ENCODE measurements at places on chromosomes 16 and 17.

DNA sequence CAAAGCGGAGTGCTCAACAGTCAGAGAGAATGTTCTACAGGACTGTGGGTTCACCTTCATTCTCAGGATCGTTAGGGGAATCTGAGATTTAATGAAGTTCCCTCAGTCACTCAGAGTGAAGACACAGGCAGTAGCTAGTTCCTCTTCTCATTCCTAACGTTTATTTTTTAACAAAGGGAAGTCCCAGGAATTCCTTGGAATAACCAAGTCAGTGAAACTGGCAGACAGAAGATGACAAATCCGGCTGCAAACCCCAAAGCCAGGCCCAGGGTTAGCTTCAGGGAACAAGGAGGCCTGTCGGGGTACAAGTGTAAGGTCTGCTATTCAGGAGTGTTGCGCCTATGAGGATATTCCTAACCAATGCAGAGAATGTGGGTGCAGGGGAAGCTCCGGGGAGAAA lies 42.0 kb downstream of the COTL1 start:
- DNase-seq, result no peak

GRCh38 chr16:80019395-80019794 lies 418.9 kb upstream of the MAF start:
- DNase-seq, result no peak

- DNase-seq, result no peak
Measured at GRCh38 chr16:8885674-8886592, 3.8 kb downstream of the LITAFD start.

GRCh38 chr17:3965118-3965800 lies 1.0 kb upstream of the ATP2A3 start:
- DNase-seq, result peak; percentile 77

DNA sequence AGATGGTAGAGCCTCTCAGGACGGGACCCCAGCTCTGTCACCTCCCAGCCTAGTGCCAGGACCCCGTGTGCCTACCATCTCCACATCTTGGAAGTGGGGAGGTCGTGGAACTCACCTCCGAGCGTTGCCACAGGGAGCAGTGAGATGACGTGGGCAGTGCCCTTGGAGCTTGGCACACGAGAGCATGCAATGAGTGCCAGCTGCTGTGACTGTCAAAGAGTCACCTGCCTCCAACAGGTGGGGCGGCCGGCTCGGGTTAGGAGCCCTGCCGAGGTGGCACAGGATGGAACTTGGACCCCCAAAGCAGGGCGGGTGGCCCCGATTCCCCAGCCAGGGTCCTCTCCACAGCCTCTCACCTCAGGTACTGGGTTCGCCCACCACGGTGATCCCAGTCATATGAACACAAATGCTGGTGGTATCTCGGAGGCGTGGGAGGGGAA lies 5.5 kb downstream of the VPS4A start:
- DNase-seq, result no peak

- DNase-seq, result no peak
Measured at GRCh38 chr17:27390540-27390939, 65.7 kb upstream of the KSR1 start.

DNA sequence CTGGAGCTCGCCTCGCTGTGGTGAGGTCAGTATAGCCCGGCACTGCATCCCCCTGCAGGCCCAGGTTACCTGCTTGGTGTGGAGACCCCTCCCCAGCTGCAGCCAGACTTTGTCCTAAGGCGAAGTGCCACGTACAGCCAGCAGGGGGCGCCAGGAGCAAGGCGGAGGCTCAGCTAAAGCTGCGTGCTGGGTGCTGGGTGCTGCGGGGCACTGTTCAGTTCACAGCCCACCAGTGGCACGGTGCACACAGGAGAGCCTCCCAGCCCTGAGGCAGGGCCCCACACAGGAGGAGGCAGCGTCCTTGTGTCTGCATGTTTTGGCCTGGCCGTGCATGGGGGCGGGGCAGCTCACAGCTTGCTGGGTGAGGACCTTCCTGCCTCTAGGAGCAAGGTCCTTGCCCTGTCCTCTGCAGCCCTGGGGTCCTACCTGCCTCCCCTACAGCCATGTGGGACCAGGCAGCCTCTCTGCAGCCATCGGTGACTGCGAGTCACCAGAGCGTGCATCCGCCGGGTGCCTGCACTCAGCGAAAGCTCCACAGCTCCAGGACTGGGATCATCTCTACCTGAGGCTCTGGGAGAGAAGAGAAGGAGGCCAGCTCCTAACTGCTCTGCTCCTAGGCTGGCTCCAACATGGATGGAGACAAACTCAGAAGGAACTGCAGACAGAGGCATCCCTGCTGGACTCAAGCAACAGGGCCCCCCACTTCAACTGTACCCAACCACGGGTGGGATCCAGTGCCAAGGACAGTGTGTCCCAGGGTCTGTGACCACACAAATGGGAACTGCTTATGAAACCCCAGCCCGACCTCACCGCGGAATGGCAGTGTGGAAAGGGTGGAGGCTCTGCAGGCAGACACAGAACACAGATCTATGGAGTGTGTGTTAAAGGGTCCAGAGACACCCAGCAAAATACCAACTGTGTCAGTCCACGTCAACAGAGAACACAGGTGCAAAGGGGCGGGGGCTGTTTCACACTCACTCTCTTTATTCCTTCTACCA lies 19.0 kb downstream of the SLC7A5 start:
- DNase-seq, result peak; percentile 31

- no peak for DNase-seq
Measured at GRCh38 chr16:4904108-4904941, 32.6 kb downstream of the PPL start.

- DNase-seq, result no peak
Measured at GRCh38 chr17:1362964-1363363, 37.1 kb downstream of the YWHAE start.

DNA sequence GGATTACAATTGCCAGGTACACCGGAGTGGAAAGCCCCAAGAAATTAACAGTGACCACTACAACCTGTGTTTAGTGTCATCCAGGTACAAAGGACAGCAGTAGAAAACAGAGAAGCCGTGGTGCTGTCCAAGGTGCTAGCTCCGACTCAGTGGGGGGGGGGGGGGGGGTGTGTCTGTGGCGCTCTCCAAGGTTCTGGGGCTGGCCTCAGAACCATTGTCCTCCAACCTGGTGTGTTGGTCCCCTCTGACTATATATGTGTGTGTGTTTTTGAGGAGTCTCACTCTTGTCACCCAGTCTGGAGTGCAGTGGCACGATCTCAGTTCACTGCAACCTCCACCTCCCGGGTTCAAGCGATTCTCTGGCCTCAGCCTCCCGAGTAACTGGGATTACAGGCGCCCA lies 5.8 kb upstream of the ZNF23 start:
- DNase-seq, result no peak

- DNase-seq, result no peak
Measured at GRCh38 chr16:22641131-22641628, 130.5 kb downstream of the NPIPB5 start.

DNA sequence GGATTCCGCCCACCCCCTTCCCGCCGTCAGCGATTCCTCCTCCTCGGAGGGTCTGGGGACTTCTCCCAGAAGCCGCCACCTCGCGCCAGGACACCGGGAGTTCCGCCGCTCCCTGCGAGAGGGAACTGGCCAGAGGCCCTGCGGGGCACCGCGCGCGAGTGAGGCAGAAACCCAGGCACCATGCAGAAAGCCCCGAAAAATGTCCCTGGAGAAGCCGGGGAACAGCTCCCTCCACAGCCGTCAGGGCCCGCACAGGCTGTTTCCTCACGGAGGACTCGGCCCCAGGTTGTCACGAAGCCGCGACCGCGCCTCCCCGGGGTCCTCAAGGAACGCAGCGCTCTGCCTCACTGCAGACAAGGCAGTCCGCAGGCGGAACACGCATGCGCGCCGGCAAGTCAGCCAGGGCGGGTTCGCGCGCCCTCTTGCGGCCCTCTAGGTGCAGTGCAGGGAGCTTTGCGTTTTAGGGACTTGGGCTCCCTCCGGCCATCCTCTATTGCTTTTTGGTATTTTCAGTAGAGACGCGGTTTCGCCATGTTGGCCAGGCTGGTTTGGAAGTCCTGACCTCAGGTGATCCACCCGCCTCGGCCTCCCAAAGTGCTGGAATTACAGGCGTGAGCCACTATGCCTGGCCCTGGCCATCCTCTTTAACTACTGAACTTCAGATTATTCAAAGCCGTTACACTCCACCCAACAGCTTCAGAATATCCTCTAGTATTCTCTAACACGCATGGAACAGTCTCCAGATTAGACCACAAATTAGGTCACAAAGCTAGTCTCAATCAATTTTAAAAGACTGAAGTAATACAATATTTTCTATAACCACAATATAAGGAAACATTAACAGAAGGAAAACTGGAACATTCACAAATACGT lies 20.3 kb upstream of the ZNF287 start:
- DNase-seq, result peak; percentile 73

DNA sequence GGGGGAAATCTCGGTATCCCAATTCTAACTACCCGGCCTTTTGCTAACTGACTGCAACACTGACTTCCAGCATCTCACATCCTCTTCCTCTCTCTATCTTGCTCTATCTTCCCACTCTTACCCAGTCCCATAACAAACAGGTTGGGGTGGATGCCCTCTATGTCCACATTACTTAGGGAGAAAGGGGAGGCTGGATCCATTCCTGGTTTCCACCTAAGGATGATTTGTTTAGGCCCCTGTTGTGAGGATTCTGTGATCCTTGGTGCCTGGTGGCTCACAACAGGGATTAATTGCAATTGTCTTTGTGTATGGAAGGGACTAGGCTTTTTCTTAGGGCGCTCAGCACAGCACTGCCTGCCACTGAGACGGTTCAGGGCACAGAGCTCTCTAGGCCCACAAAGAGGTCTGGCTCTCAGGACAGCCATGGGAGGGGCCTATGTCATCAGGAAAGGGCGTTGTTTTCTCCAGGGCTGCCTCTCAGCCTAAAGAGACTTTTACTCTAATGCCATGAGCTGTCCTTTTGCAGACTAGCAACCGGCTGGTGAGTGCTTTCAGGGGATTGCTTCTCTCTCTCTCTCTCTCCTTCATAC lies 612.1 kb upstream of the SALL1 start:
- no peak for DNase-seq

GRCh38 chr16:89484923-89485679 lies 5.3 kb downstream of the ANKRD11 start:
- DNase-seq, result no peak

DNA sequence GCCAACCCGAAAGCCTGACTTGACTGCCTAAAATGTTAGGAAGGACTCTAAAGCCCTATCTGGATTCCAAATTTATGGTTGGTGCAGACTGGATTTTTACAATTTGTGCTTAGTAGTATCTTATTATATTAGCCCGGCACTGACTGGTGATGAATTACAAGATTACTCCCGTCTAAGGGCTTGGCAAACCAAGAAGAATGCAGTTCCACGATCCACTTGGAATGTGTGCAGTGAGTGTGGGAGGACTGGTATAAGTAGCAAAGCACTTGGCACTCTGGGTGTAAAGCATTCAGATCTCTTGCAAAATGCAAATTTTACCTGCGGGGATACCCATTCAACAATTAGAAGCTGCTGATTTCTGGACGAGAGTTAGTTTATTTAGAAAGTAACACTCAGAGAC lies 539.4 kb downstream of the MAF start:
- no peak for DNase-seq

GRCh38 chr17:61058066-61058465 lies 341.6 kb upstream of the TBX2 start:
- no peak for DNase-seq

GRCh38 chr17:74818291-74818938 lies 41.3 kb downstream of the GRIN2C start:
- no peak for DNase-seq

- DNase-seq, result no peak
Measured at GRCh38 chr17:49971848-49972485, 3.0 kb downstream of the DLX4 start.

Data from NCI-H2081 (cell line).